Hematopoietic multipotent progenitor cell (in vitro differentiated cells): ENCODE measurements at places on chromosomes 16 and 17. TPM values are rescaled to one million over a fixed set of nuclear protein-coding genes. Genes with fewer than 3 reads are reported as not detected.

Gene DPEP1
- total RNA-seq = under 0.01 TPM

Gene ATP2C2
- total RNA-seq = under 0.01 TPM

Gene ARHGAP23
- total RNA-seq = 16.4 TPM

Gene MARCHF10
- not detected for total RNA-seq

Gene IKZF3
- 0.81 TPM for total RNA-seq

Gene ASGR1
- total RNA-seq = 7.3 TPM

Gene OR1F1
- total RNA-seq = not detected

Gene CYGB
- 1.1 TPM for total RNA-seq

Gene CES3
- 4.6 TPM for total RNA-seq

Gene CCL3
- total RNA-seq = 1.6 TPM

Gene DLX4
- total RNA-seq = under 0.01 TPM

DNA sequence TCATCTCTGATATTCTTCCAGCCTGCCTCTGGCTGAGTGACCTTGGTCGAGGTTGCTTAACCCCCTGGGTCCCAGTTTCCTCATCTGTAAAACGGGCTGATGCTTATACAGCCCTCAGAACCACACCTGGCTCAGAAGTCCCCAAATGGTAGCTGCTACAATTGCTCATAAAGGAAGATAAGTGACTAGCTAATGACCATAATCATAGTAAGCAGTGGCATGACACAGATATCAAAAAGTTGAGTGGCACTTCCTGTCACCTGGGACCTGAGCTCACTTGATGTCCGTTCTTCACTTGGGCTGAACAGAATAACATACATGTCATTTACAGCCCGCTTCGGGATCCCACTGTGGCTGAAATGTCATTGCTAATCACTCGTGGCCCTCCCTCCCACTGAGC lies 1.8 kb downstream of the MGRN1 start:
- DNase-seq = no peak

DNA sequence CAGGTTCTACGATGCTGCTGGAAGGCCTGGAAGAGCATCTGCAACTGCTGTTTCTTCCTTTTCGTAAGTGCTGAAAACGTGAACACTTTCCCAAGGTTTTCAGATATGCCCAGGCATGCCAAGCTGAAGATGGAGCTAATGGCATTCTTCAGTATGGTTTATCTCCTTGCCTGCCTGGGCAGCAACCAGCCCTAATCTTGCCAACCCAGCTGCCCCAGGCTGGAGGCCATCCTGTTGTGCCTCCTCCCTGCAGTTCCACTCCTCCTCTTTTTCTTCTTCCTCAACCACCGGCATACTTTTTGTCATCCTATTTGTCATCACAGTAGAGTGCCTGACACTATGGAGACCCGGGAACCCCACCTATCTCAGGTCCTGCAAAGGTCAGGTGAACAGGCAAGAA lies 1849.3 kb downstream of the TP53TG3F start:
- DNase-seq = no peak

DNA sequence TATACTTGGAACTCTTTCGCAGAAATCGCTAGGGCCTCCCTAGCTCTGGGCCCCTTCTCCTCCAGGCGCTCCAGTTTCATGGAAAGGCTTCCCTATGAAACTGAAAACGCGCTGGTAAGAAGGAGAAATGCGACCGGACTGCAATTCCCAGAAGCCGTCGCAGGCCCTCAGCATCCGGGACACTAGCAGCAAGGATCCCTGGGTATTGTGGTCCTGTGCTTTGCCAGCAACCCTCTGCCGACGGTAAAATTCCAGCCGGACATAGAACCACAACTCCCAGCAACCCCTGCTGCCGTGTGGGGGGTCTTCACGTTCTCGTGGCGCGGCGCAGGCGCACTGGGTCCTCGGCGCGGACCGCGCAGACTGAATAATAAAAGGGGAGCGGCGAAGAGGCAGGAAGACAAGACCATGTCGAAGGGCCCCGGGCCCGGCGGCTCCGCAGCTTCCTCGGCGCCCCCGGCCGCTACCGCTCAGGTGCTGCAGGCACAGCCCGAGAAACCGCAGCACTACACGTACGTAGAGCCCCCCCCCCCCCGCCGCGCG lies at the start of gene UNK:
UNK (plus strand) TSS at position 334 of the 543 bp plus-strand sequence; CDS start at position 409, 75 bp downstream.
- DNase-seq = peak; percentile 99

GRCh38 chr17:73308017-73308823 lies 3.6 kb downstream of the CDC42EP4 start:
- no peak for DNase-seq

- DNase-seq = no peak
These were observed 43.6 kb upstream of the PEMT start for GRCh38 chr17:17635126-17635525.

DNA sequence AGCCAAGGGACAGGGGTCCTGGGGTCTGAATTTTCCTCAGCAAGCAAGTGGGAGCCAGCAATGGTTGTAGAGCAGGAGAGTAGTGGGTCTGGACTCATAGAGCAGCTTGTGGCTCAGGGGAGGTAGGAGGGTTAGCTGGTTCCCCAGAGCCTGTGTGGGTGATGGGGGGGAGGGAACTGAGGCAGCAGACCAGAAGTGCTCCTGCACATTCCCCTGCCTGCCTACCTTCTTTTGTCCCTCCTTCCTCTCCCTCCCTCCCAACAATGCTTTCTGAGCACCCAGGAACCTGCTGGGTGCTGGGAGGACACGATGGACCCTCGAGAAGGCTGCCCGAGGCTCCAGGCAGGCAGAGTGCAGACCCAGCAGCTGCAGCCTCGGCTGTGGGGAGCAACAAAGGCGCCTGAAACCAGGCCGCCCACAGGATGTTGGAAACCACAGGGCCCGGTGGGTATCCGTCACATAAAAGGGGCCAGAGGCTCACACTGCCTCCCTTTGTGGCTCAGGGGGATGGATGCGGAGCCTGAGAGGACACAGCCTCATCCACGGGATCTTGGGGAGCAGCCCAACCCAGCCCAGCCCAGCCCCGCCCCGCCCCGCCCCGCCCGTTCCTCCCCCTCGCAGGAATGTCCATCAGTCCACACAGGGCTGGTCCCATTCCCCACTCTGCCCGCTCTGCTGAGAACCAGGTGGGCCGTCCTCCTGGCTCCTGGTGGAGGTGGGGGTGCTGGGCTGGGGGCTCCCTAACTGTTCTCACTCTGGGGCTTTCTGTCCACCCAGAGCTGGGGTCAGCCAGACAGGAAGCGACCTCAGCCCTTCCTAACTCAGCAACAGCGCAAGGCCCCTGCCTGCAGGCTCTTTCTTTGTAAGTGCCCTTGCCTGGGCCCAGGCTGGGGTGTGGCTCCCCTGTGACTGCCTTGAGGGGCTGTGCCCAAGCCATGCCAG lies 1.7 kb upstream of the NLRC3 start:
- peak; percentile 60 for DNase-seq

DNA sequence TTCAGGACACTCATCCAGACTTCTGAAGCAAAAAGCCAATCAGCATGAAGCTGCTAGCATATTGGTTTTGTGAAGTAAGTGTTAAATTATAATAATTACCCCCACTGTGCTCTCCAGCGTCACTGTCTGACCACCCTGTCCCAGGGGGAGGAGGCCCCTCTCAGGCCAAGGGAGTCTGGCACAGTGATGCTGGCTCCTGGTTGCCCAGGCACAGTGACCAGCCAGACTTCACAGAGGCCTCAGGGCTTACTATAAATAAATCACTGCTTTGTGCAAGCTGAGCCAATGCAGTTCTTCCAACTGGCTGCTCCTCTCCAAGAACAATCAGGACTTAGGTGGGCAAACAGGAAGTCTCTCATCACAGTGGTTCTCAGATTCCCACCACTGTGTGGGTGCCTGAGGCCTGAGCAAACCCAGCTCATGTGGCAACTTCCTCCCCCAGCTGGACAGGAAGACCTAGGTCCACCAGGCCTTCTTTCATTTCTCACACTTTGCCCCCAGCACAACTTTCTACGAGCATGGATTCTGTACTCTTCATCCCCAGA lies 1.7 kb upstream of the DBNDD1 start:
- DNase-seq = no peak

DNA sequence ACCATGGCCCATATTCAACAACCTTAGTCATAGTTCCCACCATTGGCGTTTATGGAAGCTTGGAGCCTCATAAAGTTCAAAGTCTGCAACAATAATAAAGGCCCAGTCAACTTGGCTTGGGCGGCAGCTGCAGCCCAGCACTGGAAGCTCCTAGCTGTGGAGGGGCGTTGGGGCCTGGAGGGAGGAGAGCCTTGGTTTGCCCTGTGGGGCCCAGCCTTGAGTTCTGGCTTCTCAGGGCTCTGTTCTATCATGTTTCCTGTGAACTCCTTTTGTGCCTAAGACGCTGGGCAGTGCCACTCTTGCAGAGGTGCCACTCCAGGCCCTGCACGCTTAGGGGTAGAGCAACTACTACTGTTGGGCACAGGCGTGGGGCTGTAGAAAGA lies 927 bp upstream of the ENGASE start:
- DNase-seq = no peak

GRCh38 chr16:86882586-86883280 lies 304.4 kb downstream of the FOXL1 start:
- DNase-seq = no peak

GRCh38 chr17:55303701-55304145 lies 39.0 kb downstream of the HLF start:
- DNase-seq = no peak

- DNase-seq = no peak
These were observed 6.2 kb downstream of the TMEM97 start for GRCh38 chr17:28325211-28325610.

DNA sequence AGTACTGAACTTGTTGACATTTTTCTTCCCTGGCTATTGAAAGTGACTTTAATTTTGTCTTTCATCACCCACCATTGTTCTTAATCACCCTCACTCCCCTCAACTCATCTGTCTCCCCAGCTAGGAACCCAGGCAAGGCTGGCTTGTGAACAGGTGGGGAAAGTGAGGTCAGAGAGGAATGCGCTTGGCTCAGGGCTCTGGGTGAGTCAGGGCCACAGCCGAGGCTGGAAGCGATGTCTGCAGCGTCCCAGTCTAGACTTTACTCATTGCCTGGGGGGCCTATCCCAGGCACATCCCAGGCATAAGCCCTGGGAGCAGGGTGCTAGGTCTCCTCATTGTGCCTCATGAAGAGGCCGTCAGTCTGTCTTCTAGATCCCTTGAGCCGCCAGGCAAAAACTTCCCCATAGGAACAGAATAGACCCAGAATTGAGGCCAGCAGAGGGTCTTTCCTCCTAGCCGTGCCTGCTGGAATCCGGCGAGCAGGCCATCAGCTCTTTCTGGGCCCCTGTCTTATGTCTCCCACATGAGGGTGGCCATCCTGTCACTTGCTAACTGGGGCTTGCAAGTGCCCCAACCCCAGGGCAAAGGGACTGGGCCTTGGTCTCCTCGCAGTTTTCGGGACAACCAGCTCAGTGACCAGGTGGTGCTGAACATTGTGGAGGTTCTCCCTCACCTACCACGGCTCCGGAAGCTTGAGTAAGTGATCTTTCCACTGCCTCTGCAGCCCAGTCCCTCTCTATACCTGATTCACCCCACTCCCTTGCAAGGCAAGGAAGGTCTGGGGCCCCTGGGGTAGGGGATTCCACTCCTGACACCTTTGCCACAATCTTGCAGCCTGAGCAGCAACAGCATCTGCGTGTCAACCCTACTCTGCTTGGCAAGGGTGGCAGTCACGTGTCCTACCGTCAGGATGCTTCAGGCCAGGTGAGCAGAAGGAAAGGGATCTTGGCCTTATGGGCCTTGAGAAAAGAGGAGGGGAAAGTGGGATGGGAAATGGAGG lies 40.1 kb downstream of the NLRC5 start:
- no peak for DNase-seq

DNA sequence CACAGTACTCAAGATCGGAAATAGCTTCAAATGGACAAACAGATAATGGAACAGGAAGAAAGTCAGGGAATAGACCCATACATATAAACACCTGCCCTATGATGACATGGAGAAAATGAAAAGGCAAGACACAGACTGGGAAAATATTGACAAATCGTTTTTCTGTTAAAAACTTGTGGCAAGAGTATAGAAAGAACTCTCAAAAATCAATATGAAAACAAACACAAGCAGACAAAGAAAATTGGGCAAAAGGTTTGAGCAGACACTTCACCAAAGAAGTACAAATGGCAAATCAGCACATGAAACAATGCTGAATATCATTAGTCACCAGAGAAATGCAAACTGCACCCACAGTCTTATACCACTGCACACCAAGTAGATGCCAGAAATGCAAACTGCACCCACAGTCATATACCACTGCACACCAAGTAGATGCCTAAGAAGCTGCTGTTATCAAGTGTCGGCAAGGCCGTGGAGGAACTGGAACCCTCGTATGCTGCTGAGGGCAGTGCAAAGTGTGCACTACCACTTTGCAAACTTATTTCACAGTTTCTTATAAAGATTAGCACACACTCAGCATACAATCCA lies 123.5 kb upstream of the CHMP6 start:
- DNase-seq = no peak

DNA sequence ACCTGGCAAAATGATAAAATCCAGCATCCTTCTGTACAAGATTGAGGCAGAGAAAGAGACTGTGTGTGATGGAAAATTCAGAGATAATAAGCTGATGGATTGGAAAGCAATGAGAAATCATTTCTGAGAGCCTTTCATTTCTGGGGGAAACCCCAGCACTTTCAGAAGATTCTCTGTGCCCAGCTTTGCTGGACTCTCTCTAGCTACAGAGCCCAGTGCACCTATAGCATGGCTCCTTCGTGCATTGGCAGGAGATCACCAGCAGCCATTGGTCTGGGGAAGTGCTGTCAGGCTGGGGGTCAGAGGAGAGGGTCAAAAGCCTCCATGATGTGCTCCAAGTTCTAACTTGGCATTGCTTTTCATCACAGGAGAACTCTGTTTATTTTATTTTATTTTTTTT lies 259.9 kb downstream of the SOX9 start:
- no peak for DNase-seq

GRCh38 chr16:9103546-9103945 lies 12.1 kb downstream of the HAPSTR1 start:
- no peak for DNase-seq

- DNase-seq = peak; percentile 35
These were observed 10.9 kb downstream of the SLC43A2 start for GRCh38 chr17:1617620-1618174.

DNA sequence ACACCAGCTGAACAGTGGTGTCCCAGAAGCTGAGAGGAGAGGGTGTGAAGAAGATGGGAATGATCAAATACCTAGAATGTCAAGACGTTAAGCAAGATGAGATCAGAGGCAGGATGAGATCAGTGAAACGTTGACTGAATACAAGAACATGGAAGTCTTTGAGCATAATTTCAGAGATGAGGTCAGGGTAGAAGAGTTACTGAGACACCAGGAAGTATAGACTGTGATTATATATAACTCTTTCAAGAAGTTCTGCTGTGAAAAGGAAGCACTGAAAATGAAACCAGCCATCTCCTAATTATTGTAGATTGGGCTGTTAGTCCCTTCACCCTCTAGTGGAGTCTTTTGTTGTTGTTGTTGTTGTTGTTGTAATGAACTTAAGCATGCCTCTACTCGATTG lies 9.1 kb downstream of the SHCBP1 start:
- DNase-seq = no peak

DNA sequence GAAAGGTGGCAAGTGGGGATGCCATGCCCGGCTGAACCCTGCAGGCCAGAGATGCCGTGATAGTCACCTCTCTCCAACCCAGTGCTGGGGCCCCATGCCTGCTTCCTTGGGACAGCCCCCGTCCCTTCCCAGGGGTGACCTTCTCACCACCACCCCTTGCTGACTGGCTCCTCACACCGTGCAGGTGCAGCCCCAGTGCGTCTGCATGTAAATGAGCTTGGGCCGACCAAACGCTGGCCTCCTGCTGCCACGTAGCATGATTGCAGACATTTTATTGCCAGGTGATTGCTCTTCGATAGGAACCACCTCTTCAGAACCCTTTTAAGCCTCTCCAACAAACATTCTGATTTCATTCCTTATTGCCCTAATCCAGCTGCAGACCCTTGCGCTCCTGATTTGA lies 32.5 kb downstream of the ASIC2 start:
- DNase-seq = no peak
